ENCODE measurements at places on chromosomes 6 and 20. TPM values are rescaled to one million over a fixed set of nuclear protein-coding genes. Genes with fewer than 3 reads are reported as not detected.

GRCh38 chr20:11895861-11896387 lies 21.8 kb upstream of the BTBD3 start:
- DNase-seq, result no peak

DNA sequence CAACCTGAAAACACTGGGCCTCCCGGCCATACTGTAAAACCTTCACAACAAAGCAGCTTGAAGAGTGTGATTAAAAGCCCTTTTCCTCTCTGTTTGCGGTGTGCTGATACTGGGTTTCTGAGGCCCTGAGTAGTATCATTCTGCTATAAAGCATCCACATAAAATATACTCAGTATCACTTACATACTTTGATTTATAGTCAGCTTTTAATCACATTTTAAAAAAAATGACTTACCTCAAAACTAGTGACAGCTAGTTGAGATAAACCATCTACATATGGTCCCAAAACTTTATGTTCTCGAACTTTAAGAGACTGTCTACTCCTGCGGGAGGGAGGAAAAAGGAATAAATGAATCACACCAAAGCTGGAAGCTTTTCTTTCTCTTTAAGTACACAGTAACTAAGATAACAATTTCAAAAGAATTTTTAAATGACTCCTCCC lies 135.7 kb downstream of the KIF13A start:
- no peak for DNase-seq

DNA sequence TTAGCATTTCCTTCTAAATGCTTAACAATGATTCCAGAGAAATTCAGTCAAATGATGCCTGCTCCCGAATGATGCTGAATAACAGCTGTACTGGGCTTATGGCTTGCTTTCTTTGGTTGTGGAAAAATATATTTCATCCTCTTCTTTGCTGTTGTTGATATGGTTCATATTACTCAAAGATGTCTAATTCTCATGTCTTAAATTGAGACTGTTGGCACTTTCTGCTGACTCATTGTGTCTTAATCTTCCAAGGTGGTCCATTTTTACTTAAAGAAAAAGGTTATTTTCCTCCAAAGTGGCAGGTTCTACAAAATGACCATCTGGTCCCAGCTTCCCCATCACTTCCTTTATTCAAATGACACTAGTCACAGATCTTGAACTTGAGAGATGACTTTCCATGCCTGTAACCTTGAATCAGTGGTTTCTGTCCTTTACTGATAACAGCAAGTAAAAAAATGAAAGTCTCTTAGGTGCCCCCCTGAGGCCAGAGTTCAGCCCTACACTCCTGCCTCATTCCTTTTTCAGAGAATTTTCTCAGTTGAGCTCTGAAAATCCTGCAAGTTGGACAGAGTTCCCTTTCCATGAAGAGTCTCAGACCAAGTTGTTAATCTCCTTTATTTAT lies 6.9 kb downstream of the SNAP25 start:
- no peak for DNase-seq

The TNFRSF6B gene
- polyA plus RNA-seq, result 1.5 TPM

GRCh38 chr20:52150440-52151258 lies 40.9 kb downstream of the ZFP64 start:
- DNase-seq, result peak; percentile 55

DNA sequence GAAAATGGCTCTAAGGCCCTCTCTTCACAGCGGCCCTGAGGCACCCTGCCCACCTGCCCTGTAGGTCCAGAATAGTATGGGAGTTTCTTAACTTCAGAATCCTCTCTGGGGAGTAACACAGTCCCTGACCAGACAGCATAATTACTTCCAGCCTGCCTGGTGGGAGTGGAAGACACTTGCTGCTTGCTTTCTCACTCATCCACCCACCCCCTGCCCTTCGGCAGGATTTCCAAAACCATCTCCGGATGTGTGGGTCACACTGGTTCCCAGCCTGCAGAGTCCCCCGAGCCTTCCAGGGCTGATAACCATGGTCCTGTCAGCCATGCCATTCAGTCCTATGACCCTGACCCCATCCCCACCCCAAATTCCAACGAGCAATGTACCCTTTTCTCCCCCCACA lies 5.4 kb downstream of the SLC29A1 start:
- DNase-seq, result no peak

The NKX2-4 gene
- polyA plus RNA-seq, result not detected
